ENCODE measurements at places on chromosomes 2 and 18. TPM values are rescaled to one million over a fixed set of nuclear protein-coding genes. Genes with fewer than 3 reads are reported as not detected.

The TUBA3E gene
- 1.0 TPM for total RNA-seq

GRCh38 chr2:130288467-130289403, 54.0 kb upstream of the IMP4 start:
- DNase-seq = no peak

DNA sequence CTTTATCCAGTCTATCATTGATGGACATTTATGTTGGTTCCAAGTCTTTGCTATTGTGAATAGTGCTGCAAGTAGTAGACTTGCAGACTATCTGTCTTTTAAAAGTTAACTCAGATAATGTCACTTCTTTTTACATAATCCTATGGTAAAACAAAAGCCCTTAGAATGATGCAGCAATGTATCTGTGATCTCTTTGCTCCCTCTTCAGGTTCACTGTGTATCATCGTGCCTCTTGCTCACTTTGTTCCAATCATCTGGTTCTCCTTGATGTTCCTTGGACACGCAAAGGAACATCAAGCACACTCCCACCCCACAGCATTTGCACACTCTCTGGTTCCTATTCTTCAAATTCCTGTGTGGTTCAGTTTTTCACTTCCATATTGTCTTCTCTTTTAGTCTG, 472.5 kb upstream of the ZNF804A start:
- no peak for DNase-seq

DNA sequence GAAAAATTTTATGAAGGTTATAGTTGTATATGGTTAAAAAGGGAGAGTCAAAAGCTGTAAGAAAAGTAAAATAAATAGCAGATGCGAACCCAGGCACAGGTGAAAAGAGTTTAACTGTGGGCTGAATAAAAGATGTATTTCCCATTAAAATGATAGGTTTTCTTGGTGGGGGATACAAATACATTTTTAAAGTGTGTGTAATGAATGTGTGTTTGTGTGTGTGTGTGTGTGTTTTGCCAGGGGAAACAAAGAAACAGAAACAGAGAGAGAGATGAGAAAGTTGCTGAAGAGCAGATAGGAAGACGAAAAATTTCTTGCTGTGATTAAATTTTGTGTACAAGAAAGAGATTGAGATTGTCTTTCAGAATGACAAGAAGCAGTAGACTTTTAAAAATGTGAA, 12.1 kb downstream of the TFPI start:
- DNase-seq = no peak

- DNase-seq = no peak
These were observed 236.9 kb downstream of the RBM43 start for GRCh38 chr2:151024696-151025251.

DNA sequence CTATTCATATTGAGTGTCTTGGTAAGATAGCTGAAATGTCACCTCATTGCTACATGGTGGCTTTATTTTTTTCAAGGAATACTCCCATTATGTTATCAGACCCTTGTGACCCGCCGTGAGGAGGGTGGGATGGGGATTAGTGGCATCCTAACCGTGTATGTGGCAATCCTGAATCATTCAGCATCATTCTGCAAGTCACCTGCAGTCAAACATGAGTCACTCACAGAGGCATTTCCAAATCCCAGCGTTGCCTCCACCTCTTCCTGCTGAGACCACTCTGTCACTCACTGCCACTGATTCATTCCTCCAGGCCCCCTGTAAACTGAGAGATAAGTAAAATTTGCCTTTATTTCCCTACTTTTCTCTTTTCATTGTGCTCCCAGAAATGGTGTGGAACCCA, 307.4 kb upstream of the KLHL29 start:
- no peak for DNase-seq

DNA sequence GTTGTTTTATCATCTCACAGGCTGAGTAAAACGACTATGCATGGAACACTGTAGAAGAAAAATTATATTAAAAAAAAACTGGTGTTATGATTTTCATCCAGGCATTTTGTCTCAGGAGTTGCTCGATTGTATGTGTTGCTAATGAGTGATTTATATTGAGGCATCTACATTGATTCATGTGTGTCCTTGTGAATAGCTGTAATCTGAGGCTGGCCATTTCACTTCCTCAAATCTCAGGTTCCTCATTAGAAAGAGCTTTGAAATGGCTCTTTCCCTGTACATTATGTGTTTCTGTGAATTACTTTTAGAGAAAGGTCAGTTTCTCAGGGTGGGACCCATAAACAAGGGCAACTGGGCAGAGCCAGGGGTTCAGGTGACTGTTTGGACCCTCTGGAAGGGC, 2.3 kb downstream of the IL18R1 start:
- DNase-seq = no peak

Measured in Daoy (cell line).